Erythroblast (primary cell): ENCODE measurements at places on chromosomes 12 and 14.

DNA sequence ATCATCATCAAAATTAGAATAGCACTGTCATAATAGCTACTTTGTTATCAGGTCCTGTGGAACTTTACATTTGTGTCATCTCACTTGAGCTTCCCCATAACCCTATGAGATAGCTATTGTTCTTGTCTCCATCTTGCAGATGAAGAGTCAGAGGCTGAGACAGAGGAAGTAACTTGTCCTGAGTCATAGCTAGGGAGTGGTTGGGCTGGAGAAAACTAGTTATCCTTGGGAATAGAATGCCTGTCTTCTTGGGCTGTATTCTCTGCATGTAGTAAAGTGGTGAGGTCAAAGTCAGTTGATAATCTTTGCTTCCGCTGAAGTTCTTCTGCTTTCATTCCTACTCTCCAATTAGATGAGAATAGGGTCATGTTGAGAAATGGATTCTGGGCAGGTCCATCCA, 117.0 kb downstream of the SMOC1 start:
- DNase-seq = no peak

GRCh38 chr12:126147321-126147720, 1082.1 kb downstream of the AACS start:
- DNase-seq = no peak

- DNase-seq = no peak
Measured at GRCh38 chr12:32230613-32230993, 124.0 kb downstream of the BICD1 start.

- peak; percentile 15 for DNase-seq
Measured at GRCh38 chr12:124169577-124170284, 125.2 kb upstream of the RFLNA start.

DNA sequence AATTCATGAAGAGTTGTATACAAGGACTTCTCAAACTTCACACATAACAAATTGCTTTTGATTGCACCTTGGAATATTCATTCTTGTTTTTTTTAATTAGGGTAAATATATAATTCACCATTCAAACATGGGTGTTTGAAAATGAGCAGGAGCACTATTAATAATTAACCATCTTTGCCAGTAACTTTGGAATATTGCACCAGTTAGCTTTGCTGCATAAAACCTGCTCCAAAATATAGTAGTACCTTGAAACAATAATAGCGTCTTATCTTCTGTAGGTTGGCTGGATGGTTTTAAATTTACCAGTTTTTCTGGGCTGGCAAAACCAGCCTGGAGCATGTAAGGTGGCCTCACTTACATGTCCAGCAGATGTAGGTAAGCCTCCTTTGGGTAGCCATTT, 1112.4 kb downstream of the TRHDE start:
- DNase-seq = no peak

- DNase-seq = no peak
Measured at GRCh38 chr12:99067171-99067785, 422.2 kb downstream of the APAF1 start.

- DNase-seq = no peak
Measured at GRCh38 chr14:23182372-23183157, 895 bp downstream of the SLC7A8 start.

DNA sequence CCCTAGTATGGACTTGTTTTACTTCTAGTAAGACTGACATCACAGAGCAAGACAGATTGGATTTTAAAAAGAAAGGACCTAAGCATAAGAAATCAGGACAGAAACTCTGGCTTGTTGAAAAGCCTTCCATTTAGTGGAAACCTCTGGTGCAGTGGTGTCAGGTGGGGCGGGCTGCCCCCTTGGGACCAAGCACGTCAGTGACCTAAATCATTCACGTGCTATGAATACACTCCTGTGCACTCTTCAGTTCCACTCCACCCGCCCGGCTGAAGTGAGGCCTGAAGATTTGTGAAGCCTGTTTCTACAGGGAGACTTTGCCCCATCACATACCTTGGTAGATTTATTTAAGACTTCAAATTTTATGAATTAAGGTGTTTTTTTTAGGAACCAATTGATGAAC, 58.2 kb upstream of the STRN3 start:
- peak; percentile 25 for DNase-seq

GRCh38 chr12:102509123-102509626, 28.8 kb upstream of the IGF1 start:
- no peak for DNase-seq

DNA sequence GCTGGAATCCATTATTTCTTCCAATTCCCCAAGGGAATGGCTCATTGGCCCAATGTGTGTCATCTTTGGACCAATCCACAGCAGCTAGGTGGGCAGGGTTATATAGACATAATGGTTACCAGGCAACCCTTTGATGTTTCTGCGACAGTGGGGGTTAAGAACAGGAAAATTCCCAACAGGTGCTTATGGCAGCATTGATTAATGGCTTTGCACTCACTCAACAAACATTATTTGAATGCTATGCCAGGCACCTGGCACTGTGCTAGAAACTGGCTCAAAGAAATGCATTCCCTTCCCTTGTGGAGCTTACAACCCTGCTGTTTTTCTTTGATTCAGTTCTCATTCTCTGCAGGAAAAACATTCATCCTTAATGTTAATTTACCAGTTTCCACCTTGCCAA, 1221.0 kb downstream of the AACS start:
- DNase-seq = no peak

DNA sequence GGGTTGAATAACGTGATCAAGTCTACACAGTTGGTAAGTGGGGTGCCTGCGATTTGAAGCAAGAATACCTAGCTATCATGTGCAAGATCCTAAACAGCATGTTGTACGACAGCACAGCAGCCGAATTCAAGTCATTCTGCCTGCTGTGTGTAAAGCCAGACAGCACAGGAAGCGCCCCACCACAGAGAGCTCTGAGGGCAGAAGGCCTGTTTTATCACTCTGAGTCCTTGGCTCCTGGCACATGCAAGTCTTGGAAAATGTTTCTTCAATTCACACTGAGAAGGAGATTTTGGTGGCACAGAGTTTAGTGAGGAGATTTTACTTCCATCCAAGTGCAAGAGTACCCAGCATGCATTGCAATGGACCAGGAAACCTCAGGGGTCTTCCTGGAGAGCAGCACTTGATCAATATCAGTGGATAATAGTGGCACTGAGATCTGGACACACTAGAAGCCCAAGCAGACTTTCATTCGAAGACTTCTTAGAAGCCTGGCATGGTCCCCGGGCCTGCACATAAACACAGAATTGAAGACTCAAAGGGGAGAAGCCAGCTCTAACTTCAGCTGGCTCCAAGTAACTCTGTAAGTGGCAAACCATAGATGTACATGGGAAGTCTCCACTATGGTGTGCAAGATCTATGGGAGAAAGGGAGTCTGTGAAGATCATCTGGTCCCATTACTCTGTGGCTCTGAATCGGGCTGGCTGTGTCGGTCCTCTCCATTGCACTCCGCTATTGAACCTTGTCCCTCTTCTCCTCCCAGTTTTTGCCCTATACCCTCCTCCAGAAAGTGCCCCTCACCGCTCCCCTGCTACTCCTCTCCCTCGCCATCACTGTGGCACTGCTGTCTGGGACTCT, 1.5 kb upstream of the KRT1 start:
- DNase-seq = no peak

DNA sequence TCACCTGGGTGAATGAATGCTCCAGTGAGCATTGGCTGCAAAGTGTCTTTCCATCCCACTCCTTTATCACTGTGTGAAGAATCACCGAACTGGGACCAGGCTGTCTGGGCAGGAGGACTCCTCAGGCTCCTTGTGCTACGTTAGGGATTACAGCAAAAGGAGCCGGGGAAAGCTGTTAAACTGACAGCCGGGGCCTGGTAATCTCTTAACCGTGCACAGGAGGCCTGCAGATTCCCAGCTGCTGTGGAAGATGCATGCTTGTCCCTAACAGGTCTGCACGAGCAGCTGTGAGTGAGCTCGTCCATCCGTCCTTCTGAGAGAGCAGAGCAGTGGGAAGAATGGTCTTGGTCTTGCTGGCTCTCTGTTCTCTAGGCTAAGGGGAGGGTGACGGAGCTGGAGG, 231.5 kb downstream of the AACS start:
- DNase-seq = no peak

DNA sequence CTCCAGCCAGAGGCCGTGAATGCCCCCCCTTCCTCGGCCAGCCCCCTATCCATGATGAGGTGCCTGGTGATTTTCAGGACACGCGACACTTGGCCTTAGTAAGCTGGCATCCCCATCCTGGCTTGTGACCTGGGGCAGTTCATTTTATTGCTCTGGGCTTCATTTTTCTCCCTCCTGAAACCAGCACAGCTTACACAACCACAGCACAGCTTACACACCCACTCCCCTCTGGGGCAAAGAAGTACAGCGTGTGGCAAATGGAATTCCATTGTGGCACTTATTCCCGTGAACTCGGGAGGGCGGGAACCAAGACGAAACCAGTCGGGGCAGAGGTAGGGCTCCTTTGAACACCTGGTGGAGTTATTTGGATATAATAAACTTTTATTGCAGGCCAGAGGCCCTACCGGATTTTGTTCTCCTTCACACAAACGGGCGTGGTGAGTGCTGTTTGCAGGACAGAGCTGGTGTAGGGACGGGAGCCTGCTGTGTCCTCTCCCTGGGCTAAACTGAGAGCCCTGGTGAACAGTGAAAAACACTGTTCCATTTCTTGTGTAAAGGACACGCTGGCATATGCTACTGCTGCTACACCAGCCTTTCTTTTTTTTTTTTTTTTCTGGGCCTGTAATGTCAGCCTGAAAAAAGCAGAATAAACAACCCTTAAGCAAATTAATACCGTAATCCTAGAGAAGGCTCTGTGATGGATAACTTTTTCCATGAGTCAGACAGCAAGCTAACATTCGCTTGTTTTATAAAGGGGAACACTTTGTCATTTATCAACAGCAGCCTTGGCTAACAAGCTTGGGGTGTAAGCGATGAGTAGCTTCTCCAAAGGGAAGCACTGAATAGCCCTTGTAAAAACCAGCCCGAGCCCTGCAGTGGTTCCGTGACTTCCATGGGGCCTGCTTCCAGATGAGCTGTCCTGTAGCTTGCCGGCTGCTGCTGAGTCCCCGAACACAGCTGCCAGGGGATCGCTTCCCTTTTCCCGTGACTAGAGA, 29.3 kb downstream of the CD9 start:
- DNase-seq = no peak

GRCh38 chr12:113231235-113232088, 10.2 kb downstream of the TPCN1 start:
- DNase-seq = peak; percentile 51

- DNase-seq = no peak
Measured at GRCh38 chr14:48008646-48009045, 333.2 kb upstream of the MDGA2 start.

DNA sequence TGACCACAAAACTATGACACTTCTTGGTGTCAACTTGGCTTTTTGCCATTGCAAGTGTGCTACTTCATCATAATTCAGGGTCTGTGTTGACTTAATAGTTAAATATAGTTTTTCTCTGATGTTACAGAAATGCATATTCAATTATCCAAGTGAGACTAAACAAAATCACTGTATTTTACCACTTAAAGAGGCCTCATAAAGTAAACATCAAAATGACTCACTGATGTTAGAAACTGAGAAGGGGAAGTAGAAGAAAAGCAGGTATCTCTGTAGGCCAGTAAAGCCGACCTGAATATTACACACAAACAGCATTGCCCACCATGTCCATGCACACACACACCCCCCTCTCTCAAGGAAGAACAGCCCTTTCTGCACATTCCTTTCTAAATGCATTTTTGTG, 55.4 kb downstream of the RPAP3 start:
- no peak for DNase-seq

DNA sequence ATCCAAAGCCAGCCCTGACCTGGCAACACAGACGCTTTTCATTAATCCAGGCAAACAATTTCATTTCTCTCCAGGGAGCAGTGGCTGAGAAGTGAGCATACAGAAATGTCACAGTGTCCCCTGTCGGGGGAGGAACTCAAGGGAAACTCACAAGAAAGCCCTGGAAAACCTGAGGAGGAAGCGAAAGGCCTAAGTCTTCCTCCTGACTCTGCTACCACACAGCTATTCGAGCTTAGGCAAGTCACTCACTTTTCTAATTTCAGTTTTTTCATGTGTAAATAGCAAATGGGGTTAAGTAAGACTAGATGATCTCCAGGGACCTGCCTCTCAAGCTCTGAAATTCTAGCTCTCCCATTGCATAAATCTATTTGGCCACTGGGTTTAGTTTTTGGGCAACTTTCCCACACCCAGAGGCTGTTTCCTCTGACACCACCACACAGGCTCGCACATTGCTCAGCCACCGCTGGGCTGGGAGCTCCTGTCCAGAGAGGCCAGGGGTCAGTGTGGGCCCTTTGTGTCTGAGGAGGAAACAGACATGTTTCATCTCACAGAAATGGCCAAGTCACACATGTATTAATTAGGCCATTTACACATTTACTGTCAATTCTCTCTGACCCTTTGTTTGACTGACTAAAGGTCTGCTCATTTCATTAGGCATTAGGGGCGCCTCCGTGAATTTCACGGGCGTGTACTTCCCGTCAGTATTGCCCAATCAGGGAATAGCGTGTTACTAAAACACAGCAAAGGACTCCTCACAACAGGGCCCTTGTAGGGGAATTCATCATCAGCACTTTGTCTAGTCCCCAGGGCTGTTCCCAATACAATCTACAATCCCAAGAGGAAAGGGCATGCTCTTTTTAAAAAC, 9.8 kb upstream of the PNMA1 start:
- DNase-seq = peak; percentile 41

DNA sequence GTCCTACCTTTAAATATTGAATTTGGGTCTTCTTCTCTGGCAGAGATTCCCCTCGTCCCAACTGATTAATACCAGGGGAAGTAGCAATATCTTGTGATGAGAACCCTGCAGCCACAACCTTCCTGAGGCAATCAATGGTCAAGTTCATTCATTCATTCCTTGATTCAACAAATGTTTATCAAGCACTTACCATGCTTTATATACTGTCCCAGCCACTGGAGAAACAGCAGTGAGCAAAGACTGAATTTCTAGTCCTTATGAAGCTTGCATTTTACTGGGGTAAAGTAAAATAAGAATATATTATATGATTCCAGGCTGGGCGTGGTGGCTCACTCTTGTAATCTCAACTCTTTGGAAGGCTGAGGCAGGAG, 300 bp upstream of the GIT2 start:
- no peak for DNase-seq

GRCh38 chr12:15050659-15051058, 77.8 kb downstream of the PDE6H start:
- no peak for DNase-seq

- DNase-seq = no peak
Measured at GRCh38 chr14:71117839-71118743, 210.8 kb downstream of the PCNX1 start.

- DNase-seq = no peak
Measured at GRCh38 chr14:104547998-104548700, 31.4 kb upstream of the C14orf180 start.

- DNase-seq = no peak
Measured at GRCh38 chr12:85955127-85955526, 81.0 kb downstream of the NTS start.

- no peak for DNase-seq
Measured at GRCh38 chr14:90695997-90696660, 120.1 kb downstream of the TTC7B start.

DNA sequence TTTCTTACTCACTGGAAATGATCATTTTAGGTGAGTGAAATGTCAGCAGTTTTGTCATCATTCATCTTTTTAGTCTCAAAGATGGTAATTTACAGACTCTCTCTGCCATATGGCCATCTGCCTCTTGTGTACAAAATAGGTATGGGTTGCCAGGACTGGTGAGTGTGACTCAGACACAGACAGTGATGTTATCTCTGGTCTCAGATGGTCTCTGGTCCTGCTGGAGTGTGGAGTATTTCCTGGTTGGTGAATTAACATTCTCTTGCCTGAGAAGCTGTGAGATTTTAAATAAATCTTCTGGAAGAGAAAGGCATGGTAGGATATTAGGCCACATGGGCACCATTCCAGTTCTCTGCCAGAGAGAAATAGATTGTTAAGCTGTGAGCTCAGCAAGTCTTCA, 207.0 kb downstream of the ATP23 start:
- DNase-seq = peak; percentile 21
